ENCODE measurements at places on chromosomes 6 and 20. TPM values are rescaled to one million over a fixed set of nuclear protein-coding genes. Genes with fewer than 3 reads are reported as not detected.

KCNK15 gene
- 0.20 TPM for total RNA-seq

GSTA4 gene
- 68.8 TPM for total RNA-seq

PRICKLE4 gene
- total RNA-seq = 4.5 TPM

OPRM1 gene
- total RNA-seq = not detected

SEC63 gene
- 154 TPM for total RNA-seq
